ENCODE measurements at places on chromosomes 2 and 18.

DNA sequence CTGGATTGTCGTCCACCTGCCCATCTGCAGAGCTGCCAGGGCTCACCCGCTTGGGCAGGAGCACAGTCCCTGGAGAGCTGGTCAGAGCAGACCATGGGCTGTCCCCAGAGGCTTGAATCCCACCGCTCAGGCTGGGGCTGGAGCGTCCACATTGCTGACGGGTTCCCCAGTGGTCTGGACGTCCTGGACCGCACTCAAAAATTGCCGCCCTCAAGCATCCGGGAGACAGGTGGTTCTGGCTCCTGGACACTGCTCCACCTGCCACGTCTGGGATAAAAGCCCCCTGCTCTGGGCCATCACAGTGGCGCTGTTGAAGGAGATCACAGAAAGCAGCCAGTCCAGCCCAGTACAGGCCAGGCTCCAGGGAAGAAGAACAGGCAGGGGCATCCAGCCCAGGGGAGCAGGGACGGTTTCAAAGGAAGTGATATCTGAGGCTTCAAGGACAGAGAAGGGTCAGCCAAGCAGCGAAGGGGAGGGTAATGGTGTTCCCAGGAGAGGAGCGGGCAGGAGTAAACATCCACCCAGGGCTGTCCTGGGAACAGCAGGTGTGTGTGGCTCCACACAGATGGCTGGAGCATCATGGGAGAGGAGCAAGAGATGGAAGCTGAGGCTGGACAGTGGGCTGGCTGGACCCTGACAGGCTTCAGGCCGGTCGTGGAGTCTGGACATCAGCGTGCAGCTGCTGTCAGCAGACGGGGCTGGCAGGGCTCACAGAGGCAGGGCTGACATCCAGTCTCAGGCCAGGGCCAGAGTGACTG, 21.9 kb upstream of the ID2 start:
- no peak for DNase-seq

GRCh38 chr2:10094271-10094814, 14.1 kb upstream of the CYS1 start:
- DNase-seq: no peak

DNA sequence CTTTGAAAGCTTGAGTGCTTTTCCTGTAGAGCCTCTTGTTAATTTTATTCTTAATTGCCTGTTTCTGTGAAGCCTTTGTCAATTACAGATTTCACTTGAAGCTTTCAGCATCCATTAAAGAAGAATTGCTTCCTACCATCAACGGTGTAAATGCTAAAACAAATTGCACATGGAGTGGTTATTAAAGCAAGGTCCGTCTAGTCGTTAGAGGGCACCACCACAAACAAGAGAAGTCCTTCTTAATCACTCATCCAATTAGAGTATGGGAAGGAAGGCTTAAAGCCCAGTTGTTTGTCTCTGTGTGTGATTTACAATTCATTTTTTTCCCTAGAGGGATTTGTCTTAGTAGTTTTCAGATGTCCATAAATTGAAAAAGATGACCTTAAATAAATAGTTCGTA, 1.6 kb downstream of the KCNJ3 start:
- no peak for DNase-seq

- no peak for DNase-seq
Observed at GRCh38 chr2:9696731-9697130, 65.9 kb upstream of the YWHAQ start.

DNA sequence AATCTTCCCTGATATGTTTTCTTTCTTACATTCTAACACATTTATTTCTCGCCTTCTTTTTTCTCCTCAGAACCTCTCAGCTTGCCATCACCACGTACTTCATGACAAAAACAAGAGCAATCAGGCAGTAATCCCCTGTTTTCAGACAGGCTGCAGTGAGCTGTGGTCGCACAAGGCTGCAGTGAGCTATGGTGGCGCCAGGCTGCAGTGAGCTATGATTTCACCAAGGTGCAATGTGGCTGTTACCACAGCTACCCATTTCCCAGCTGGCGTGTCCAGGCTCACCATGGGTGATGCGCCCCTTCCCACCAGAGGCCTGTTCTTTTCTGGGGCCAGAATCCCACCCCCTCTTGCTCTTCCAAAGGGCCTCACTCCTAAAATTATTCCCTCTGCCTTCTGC, 25.8 kb downstream of the TCF23 start:
- no peak for DNase-seq
